NCI-H446 (cell line): ENCODE measurements at places on chromosomes 3 and 15.
A peak's percentile ranks its signal among the peaks of the same experiment; 100 is the strongest.

DNA sequence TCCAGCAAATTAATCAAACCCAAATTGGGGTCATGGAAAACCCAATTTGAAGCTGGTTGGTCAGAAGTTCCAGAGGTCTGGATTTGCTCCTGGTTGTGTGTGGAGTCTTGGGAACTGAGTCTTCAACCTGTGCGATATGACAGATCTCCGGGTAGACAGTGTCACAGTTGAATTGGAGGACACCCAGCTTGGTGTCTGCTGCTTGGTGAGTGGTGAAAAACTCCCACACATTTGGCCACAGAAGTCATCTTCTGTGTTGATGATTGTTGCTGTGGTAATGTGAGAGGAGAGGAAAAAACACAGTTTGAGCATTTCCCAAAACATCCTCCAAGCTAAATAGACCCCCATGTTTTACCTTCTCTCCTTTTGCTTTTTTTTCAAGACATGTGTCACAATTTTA, 218.1 kb downstream of the TP63 start:
- no peak for DNase-seq

- no peak for DNase-seq
Measured at GRCh38 chr3:115151921-115152320, 4.8 kb upstream of the ZBTB20 start.

- DNase-seq, result no peak
Measured at GRCh38 chr15:58852347-58852746, 81.1 kb downstream of the SLTM start.

GRCh38 chr15:88974392-88974791, 61.2 kb upstream of the MFGE8 start:
- no peak for DNase-seq

- DNase-seq, result peak; percentile 70
Measured at GRCh38 chr15:60326824-60327654, 70.7 kb downstream of the ANXA2 start.

GRCh38 chr3:59968513-59969045, 918.8 kb upstream of the CFAP20DC start:
- DNase-seq, result no peak

DNA sequence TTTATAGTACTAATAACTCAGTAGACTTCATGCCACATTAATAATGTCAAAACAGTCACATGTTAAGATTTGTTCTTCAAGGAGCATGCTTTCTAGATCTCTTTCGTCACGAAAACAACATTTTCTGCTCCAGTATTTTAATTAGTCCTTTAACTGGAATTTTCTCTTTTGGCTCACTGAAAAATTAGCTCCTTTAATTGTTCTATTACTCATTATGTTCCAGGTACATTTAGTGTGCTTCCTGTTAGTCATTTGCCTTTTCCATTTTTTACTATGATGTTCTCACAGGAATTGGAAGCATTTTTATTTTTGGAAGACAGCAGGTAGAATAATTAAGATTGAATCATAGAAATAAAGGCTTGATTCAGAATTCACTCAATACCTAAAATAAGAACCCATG, 111.2 kb downstream of the SLC9A9 start:
- no peak for DNase-seq

- no peak for DNase-seq
Measured at GRCh38 chr15:41836073-41836472, 2.6 kb upstream of the PLA2G4B start.

DNA sequence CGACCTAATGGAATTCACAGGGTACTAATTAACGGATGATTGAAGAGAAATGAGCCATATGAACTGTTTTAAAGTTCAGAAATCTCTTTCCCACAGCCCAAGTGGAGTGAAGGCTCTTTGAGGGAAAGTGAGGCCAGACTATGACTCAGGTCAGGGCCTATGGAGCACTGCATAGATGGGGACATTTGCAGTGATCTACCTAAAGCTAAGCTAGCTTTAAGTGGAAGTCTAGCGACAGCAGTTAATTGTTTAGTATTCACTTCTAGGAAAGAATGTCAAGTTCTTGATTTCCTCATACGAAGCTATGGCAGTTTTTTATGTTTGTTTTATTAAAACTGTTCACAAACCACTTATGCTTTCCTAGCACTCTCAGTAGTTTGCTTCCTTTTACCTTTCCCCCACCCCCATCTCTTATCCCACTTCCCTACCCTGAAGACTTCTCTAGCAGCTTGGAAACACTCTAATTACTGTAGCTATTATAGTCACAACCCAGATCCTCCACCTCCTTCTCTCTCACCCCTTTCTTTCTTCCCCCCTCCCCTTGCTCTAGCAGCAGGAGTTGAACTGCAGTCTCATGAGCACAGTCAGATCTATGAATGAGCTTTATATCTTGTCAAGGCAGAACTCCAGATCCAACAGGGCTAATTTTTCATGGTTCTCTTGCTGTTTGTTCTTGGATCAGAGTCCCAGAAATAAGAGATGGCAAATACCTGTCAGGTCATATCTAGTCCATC, 6.2 kb downstream of the ZNF609 start:
- DNase-seq, result no peak

GRCh38 chr3:112101916-112102315, 15.7 kb downstream of the C3orf52 start:
- DNase-seq, result no peak

DNA sequence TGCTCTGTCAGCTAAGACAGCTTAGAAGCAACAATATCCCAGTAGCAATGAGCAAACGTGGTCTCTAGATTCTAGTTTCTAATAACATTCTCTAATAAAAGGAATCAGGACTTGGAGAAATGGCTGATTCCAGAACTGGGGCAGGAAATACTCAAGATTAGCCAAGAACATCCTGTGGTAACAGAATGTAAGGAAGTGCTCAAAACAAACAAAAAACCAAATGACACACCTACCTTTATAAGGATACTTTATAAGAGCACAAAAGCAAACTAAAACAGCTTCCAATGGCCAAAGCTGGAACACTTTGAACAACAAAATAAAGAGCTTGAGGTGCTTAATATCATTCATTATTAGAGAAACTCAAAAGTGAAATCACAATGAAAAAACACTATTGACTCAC, 33.1 kb upstream of the EIF5A2 start:
- DNase-seq, result no peak

DNA sequence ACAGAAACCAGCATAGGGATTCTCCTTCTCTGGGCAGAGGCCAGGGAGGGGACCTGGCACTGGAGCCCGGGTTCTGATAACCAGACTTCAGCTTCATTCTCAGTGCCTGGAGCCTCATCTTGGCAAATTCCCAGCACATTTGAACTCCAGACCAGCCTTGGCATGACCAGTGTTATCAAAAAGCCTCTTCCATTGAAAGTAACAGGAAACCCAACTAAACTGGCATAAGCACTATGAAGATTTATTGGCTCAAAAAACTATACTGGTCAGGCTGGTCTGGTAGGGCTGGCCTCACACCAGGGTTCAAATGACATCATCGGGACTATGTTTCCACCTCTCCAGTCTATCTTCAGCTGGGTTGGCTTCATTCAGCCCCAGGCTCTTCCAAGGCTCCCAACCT, 48.1 kb upstream of the THUMPD3 start:
- no peak for DNase-seq

GRCh38 chr3:150583028-150583427, 20.1 kb upstream of the SELENOT start:
- no peak for DNase-seq
